ENCODE measurements at places on chromosomes 3 and 15.
A peak's percentile ranks its signal among the peaks of the same experiment; 100 is the strongest.

- DNase-seq: no peak
Observed at GRCh38 chr3:19232566-19232965, 84.3 kb downstream of the KCNH8 start.

GRCh38 chr3:134840459-134840858 lies 45.4 kb downstream of the EPHB1 start:
- no peak for DNase-seq

- no peak for DNase-seq
Observed at GRCh38 chr3:178845420-178846118, 226.0 kb downstream of the ZMAT3 start.

DNA sequence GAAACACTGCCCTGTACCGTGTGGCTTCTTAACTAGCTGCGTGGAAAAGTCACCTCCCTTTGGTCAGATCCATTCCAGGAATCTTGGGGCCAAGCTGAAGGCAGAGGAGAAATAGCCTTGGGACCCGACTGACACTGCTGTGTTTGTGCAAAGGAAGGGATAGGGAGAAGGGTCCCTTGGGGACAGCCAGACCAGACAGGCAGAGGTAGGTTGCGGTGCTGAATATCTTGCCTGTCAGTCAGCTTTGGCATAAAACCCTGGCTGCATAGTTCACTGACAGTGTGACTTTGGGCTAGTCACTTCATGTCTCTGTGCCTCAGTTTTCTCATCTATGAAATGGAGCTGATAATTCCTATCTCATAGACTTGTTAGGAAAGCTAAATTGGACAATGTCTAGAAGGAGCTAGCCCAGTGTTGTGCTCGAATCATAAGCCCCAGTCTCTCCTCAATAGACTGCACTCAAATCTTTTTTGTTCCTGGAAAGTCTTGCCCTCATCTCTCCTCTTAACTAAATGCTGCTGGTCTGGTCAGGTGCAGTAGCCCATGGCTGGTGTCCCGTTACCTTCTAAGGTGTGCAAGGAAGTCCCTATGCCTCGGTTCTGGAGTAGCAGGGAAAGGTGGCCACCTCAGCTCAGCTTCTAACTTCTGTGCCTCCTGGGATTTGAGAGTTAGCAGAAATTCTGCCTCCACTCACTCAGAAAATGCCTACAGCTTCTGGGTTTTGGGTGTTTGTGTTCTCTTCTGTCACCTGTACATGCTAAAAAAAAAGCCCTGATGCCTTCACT lies 25.8 kb downstream of the FGD5 start:
- no peak for DNase-seq

DNA sequence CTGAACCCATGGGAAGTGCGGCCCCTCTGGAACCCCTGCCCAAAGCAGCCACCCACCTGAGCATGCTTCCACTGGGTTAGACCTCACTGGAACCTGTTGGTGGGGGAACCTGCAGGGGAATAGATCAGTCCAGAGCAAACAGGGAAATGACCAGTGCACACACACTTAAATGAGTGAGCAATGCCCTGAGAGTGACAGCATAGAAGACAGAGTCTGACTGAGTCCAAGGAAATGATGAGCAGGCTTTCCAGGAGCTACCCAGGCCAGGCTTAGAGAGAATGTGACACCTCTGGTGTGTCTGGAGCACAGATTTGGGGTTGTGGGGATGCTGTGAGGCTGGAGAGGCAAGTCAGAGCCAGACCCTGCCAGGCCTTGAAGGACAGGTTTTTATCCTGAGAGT lies 28.5 kb downstream of the PLA1A start:
- DNase-seq: no peak

- peak; percentile 65 for DNase-seq
Observed at GRCh38 chr3:169668072-169668956, 4.8 kb upstream of the MECOM start.

Measured in right lung (tissue), 10 donors.